ENCODE measurements at places on chromosomes 11 and 22. TPM values are rescaled to one million over a fixed set of nuclear protein-coding genes. Genes with fewer than 3 reads are reported as not detected.

DNA sequence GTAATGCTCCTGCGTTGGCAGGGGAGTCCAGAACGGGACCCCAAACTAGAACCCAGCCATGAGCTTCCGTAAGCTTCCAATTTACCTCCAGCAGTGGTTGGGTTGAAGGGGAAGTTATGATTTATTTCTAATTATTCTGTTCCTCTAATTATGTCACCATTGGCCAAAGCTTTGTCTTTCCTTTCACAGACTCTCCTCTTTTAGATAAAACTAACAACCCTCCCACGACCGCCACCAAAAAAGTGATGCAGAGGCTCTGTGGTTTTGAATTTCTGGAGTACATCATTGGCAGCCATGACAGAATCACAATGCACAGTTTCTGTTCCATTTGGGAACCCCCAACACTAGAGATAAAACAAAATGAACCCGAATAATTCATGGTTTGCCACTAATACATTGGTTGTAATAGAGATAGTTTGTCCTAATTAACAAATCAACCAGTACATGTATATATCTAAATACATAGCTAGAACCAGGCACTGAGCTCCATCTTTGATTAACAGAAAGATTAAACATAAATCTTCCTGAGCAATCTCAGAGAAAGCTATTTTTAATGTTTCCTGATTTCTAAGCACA, 64.3 kb downstream of the ETS1 start:
- no peak for DNase-seq

DNA sequence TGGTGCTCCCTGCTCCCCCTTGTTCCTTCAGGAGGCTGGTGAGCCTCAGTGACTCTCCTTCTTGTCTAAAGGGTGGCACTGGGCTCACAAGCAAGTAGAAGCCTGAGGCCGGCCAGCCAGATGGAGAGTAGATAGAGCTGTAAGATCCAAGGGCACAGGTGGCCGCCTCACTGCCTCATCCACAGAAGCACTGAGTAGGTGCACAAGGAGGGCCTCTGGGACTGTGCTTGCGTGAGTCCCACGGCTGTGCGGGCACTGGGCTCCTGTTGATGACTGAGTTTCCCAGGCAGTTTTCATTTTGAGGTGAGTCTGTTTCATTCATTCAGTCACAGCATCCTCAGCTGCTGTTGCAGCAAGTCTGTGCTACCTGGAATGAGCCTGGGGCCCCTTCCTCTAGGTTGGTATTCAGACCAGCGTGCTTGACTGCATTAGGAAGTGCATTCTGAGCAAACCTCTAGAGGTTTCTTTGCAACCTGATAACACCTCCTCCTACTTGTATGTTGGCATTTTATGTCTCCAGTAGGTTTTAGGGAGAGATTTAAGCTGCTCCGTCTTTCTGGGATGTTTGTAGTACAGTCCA, 184.0 kb downstream of the TBC1D22A start:
- no peak for DNase-seq

GRCh38 chr11:111982541-111983186, 42.5 kb upstream of the DLAT start:
- no peak for DNase-seq

GRCh38 chr11:120894202-120894985, 129.5 kb upstream of the TBCEL start:
- DNase-seq, result no peak

DNA sequence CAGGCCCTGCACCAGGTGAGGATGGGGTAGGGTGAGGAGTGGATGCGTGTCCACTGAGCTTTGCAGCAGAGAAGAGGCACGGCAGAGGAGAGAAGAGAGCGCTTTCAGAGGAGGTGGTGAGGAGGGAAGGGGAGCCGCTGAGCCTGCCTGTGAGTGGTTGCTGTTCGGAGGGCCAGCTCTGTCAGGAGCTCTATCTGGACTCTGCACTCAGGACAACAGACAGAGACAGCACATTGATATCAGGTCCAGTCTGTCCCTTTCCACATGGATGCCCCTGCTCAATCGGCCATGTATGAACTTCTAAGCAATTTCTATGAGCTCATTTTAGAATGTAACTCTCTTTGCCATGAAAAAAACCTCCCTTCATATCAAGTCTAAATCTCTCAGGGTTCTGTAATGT, 158.6 kb downstream of the KIRREL3 start:
- peak; percentile 14 for DNase-seq

PHLDA2 gene
- total RNA-seq, result 5.1 TPM

CDHR5 gene
- total RNA-seq, result not detected
